ENCODE measurements at places on chromosomes 2 and 18.

DNA sequence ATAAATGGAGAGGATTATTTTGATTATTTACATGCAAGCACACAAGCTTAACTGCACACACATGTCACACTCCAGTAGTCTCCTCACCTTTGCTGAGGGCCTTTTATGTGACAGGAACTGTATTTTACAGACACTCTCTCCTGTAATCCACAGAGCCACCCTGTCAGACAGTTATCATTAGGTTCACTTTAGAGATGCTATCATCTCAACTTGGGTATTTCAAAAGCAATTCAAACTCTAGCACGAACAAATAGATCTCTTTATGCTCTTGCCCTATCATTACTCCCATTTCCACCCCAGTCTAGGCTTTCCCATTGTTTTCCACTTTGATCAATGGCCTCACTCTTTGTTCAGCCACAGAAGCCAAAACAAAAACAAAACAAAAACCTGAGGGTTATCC, 281.2 kb upstream of the EPHA4 start:
- DNase-seq: no peak

DNA sequence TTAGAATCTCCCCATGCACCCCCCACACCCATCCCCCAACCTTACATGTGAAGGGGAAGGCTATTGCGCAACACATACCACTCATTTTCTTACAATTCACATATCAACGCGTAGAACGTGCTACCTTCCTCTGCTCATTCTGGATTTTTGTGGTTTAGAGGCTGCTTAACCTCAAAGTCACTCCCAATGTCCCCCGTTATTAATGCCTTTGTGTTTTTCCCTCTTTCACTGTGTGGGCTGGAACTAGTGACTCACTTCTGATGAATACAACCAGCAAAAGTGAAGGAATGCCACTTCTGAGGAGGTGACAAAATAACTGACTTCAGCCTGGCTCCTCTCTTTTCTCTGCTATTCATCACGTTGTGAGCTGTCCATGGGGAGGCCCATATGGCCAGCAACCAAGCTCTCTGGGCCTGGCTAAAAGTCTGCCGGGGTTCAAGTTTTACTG, 342.5 kb upstream of the NXPH2 start:
- DNase-seq: peak; percentile 52

GRCh38 chr18:79102886-79103285, 33.7 kb downstream of the ATP9B start:
- DNase-seq: no peak

GRCh38 chr18:79903071-79903635, 48.3 kb downstream of the SLC66A2 start:
- DNase-seq: no peak

DNA sequence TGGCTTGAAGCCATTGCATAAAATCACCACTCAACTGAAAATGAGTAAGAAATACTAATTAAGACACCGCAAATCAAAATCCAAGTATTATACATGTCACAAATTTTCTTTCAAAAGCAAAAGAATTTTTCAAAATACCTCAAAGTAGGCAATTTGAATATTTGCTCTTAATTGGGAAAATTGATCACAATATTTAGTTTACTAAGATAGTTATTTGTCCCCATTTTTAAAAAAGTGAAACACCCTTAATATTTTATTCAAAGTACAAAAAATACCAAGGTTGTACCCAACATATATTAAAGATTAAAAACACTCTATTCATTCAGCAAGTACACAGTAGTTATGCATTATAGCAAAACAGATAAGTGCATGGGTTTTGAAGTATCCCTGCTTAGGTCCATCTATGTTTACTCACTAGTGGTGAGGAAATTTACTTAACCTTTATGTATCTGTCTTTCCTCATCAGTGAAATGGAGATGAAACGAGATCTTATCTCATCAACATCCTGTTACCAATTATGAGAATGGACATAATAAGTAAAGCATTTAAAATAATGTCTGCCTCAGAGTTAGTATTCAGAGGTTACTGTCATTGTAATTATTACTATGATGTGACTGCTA, 35.1 kb downstream of the VPS54 start:
- DNase-seq: peak; percentile 57

DNA sequence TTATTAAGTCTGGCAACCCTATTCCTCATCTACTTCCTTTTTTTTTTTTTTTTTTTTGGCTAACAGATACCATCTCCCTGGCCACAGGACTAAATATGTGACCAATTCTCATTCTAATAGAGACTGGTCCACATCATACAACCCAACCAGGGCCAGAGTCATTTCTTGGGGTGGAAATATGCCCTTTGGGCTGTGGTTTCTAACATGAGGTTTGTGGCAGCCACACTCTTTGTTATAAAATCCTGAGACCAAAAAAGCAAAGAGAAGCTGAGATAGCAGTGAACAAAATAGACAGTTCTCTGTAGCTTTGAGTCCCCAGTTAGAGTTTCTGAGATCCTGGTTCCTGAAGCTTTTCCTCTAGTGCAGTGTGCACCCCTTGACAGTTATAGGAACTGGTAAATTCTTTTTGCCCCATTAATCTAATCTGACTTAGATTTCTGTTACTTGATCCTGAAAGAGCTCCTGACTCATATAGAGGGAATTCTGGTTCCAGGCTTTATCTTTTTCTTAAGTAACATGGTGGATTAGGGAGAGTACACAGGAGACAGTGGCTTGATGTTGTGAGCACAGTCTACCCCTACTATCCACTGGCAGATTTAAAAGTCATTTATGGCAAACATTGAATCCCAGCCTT, 86.8 kb downstream of the MAIP1 start:
- DNase-seq: peak; percentile 85

DNA sequence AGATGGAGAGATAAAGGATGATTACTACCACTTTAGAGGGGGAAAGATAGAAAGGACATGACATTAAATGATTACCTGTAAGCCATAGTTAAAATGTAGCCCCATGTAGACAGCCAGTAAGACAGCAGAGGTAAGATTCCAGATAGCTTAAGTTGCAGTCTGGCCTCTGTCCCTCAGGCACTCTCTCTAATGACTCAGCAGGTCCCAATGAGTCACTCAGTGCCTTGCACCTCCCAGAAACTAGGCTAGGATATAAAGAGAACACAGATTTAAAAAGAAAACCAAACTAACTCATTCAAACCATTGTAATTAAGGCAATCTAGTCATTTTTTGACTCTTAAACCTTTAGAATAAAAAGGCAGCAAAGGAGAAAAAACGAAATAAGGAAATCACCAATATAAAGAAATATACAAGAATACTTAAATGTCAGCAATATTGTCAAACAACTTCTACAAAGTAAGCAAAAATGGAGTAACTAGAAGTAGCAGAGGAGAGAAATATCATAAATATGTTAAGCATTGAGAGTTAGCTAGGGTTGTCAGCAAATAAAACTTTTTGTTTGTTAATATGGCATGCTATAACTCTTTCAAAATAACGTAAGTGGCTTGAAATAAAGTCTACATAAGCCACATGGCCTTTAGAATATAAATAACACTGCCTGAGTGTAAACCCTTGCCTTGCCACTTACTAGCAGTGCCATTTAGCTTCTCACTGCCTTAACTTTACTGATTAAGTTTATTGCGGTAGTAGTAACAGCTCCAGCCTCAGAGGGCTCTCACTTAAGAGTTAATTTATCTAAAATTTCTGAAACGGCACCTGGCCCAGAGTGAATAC, 48.5 kb downstream of the SOCS6 start:
- peak; percentile 93 for DNase-seq

GRCh38 chr2:131042148-131042775, 51.0 kb downstream of the FAM168B start:
- DNase-seq: no peak

DNA sequence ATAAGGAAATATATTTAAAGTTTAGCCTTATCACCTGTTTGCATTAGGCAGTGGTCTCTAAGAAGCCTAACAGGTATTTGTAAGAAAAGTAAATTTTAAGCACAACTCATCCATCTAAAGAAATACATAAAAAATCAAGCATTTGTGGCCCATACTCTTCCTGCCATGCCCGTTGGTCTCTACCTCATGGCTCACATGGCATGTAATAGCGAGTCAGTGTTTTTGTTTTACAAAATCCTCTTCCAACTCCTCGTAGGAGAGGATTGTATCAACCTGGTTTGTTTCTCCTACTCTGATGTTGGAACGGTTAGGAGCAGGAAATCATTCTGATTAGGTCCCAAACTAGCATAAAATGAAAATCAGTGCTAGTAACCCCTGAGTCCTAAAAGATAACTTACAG, 91.8 kb downstream of the FMNL2 start:
- peak; percentile 35 for DNase-seq

- DNase-seq: no peak
These were observed 137.4 kb downstream of the MC4R start for GRCh38 chr18:60235164-60235563.

- no peak for DNase-seq
These were observed 95.3 kb upstream of the TEX51 start for GRCh38 chr2:126803434-126803775.

GRCh38 chr18:77300579-77300978, 50.9 kb downstream of the GALR1 start:
- DNase-seq: no peak

- DNase-seq: peak; percentile 18
These were observed 1111.6 kb upstream of the ZEB2 start for GRCh38 chr2:145631561-145631960.

DNA sequence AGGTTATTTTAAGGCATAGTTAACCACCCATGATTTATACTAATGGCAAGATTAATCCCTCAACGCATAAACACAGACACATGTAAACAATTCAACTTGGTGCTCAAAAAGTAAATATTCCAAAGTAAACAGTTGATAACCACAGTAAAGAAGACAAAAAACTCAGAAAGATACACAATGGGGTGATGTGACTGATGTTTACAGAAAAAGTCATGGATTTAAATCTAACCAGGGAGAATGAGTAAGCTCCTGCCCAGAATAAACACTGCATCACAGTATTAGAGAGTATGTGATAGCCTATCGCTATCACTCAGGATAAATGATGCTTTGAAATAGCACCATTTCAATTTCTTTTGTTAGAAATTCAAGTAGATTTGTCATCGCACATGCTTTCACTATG, 49.3 kb downstream of the HIBCH start:
- DNase-seq: peak; percentile 58

GRCh38 chr2:62724886-62725711, 19.6 kb downstream of the EHBP1 start:
- DNase-seq: no peak

- DNase-seq: peak; percentile 62
These were observed 25.0 kb downstream of the DCDC2C start for GRCh38 chr2:3728104-3729054.

DNA sequence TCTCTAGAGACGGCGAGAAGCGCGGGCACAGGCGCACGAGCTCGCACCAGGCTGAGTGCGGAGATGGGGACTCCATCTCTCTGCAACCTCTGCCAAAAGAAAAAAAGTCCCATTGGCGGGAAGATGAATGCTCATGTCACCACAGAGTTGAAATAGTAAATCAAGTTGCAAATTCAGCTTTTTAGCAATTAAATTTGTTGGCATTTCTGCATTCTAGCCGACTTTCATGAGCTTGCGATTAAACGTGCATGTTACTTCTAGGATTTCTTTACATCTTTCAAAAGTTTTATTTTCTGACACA, 588 bp downstream of the CHAC2 start:
- no peak for DNase-seq

DNA sequence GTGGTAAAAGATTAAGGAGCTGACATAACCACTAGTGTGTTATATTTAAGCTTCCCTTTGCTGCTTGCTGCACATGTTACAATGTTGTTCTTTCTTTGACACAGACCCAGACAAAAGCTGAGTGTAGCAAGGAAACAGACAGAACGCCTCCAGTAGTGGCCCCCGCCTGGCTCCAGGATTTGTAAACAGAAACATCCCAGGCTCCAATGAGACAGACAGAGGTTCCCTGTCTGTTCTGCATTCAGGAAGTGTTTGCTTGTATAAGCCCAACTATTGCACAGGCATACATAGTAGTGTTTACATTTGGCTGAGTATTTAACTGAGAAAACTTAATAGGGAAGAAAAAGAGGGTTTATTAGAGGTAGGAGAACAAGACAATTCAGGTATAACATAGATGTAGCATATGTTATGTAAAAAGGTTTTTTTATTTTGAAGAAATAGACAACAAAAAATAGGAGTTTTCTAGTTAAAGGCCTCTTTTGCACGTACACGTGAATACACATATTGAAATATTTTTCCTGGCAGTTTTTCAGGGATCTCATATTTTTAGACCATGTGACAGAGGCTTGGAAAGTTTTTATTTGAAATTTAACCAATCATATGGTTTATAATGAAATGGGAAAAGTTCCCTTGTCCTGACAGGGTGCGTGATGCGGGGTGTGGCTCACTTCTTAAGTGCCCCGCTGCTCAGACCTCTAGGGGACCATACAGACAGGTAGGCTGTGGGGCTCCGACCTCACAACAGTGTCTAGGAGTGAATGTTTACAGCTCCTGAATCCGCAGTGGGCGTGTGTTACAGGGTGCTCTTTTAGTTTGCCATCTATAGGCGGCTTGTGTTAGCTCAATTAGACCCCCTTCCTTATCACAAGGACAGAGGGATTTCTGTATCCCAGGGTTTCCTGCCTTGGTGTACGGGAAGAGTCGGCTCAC, 118.4 kb downstream of the BMPR2 start:
- DNase-seq: peak; percentile 95

DNA sequence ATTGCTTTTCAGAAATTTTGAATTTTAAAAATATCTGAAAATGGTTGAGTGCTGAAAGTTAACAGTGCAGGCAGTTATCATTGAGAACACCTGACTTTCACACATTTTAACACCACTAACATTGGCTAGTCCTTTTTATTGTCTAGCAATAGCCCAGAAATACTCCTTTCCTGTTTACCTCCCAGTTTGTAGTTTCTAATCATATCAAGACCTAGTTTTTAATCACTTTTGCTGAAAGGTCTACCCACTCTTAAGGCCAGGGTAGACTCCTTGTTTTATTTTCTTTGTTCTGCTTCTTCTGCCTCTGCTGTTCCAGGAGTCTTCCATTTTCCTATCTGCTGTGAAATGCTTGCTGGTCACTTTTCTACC, 72.1 kb downstream of the UBE2E3 start:
- no peak for DNase-seq

GRCh38 chr2:238238311-238238765, 1.5 kb downstream of the HES6 start:
- DNase-seq: no peak

GRCh38 chr2:231391981-231392380, 3.5 kb upstream of the B3GNT7 start:
- DNase-seq: no peak

- no peak for DNase-seq
These were observed 2.2 kb downstream of the INO80D start for GRCh38 chr2:206083602-206084438.

DNA sequence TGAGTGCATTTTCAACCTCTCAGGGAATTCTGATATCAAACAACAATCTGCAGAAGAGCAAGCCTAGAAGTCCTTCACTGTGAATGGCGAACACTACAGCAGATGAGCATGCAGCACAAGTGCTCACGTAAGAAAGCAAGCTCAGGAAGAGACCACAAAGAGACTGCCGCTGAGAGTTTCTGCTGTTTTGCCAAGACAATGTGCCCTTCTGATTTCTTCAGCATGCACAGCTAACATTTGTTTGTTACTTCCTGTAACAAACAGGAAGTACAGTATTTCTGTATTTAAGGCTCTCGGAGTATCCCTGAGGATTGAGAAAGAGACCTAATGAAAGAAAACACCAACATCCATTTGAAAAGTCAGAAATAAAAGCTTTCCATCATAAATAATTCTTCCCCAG, 45.9 kb downstream of the MBOAT2 start:
- no peak for DNase-seq

GRCh38 chr2:216312441-216312840, 59.8 kb downstream of the MARCHF4 start:
- DNase-seq: no peak

All from iris pigment epithelial cell (primary cell).